ENCODE measurements at places on chromosomes 3 and 15. TPM values are rescaled to one million over a fixed set of nuclear protein-coding genes. Genes with fewer than 3 reads are reported as not detected.

DNA sequence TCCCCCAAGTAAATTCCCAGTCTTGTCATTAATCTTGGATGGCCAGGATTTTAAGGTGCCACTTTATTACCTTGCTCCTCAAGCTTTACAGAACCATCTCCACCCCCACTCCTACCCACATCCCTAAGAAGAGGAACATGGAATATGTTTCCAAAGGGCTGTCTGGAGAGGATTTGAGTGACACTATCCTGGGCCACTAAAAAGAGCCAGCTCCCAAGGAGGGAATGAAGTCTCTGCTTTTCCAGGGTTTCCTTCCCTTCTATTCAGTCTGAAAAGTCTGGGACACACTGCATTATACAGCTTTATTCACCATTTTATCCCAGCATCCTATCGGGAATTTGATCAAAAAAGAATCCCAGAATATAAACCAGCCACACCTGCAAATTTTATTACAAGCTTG lies 35.6 kb upstream of the MECOM start:
- no peak for DNase-seq

SERPINI2 gene
- total RNA-seq, result not detected

GRCh38 chr3:72082776-72083462 lies 298.0 kb upstream of the PROK2 start:
- DNase-seq, result no peak

GRCh38 chr3:95333826-95334225 lies 1271.0 kb downstream of the NSUN3 start:
- no peak for DNase-seq

- DNase-seq, result no peak
Observed at GRCh38 chr3:71600646-71601288, 17.2 kb upstream of the FOXP1 start.

GRCh38 chr3:14980689-14981088 lies 33.3 kb downstream of the NR2C2 start:
- DNase-seq, result no peak

DNA sequence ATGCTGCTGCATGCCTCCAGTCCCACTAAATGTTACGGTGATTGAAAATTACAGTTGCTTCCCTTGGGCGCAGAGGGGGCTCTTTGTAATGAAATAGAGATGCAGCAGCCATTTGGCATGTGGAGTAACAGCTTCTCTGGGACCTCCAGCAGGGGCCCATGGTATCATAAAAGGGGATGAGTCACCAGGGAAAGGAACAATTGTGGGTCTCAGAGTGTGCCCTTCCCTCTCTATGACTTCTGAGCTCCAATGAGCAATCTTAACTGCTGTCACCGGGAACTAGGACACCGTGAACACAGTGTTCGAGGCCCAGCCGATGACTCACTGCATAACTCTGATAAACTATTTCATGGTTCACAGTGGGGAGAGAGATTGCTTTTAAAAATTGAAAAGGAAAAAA lies 164.8 kb upstream of the NUDT16 start:
- DNase-seq, result peak; percentile 55

GRCh38 chr15:78969687-78970349 lies 25.0 kb upstream of the CTSH start:
- no peak for DNase-seq

- DNase-seq, result no peak
Observed at GRCh38 chr3:9308298-9308990, 54.4 kb upstream of the THUMPD3 start.

BTLA gene
- not detected for total RNA-seq

GRCh38 chr15:71747128-71748083 lies 62.9 kb upstream of the NR2E3 start:
- no peak for DNase-seq

QTRT2 gene
- 78.1 TPM for total RNA-seq
